Activated T-cell treated with anti-CD3 and anti-CD28 coated beads, Interleukin-2, amount 50 U/mL, for 72 hours (primary cell): ENCODE measurements at places on chromosomes 7 and 10. TPM values are rescaled to one million over a fixed set of nuclear protein-coding genes. Genes with fewer than 3 reads are reported as not detected.

DNA sequence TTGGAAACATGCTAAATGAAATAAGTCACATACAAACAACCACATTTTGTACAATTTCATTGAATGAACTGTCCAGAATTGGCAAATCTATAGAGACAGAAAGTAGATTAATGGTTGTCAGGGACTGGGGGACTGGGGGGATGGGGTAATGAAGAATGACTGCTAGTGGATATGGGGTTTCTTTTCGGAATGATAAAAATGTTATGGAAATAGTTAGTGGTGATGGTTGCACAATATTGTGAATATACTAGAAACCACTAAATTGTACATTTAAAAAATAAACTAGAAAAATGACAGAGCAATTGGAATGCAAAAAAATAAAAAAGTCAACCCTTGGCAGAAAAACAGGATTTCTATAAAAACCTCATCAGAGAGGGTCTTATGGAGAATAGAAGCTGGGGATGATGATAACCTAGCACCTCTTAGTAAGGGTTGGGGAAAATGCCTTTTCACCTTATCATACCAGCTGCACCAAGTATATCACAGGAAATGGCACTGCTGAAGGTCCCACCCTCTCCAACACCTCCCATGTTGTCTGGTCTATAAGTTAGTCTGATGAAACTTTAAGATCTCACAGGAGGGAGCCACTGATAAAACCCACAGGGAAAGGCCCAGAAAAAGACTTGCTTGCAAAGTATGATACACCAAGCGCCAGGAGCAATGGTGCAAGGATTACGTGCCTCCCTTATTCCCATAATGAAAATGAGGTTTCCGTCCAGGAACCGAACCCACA, 23.1 kb upstream of the JAZF1 start:
- DNase-seq: no peak

GRCh38 chr7:40477094-40477493, 342.3 kb downstream of the SUGCT start:
- DNase-seq: no peak

DNA sequence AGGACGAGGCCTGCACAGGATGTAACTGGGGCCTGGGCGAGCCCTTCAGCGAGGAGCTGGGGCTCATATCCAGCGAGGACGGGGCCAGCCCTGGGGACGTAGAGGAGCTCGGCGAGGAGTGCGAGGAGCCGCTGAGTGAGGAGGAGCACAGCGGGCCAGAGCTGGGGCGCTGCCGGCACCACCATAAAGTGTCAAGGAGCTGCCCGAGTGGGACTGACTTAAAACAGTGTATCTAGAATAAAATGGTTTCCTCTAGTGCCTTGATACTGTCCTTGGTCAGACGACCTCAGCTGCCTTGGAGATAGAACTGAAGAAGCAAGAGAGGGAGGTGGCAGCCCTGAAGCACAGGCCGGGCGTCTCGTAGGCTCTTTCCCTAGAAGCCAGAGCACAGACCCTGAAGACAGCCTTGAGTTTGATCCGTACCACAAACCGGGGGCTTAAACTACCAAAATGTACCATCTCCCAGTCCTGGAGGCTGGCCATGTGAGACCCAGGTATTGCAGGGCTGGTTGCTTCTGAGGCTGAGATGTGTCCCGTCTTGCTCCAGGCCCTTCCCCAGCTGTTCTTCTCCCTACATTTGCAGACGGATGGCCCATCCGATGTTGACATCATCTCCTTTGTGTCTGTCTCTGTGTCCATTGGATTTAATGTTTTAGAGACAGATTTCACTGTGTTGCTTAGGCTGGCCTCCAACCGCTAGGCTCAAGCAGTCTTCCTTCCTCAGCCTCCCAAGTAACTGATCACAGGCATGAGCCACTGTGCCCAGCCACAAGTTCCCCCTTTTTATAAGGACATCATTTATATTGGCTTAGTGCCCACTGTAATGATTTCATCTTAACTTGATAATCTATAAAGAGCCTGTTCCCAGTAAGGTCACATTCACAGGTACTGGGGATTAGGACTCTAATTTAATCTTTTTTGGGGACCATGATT, 35.8 kb downstream of the DNAJB6 start:
- DNase-seq: no peak

- DNase-seq: no peak
Measured at GRCh38 chr7:70618020-70618551, 513.9 kb upstream of the GALNT17 start.

GRCh38 chr7:26081638-26082037, 70.4 kb upstream of the NFE2L3 start:
- DNase-seq: no peak

- no peak for DNase-seq
Measured at GRCh38 chr7:107643938-107644308, 16.7 kb upstream of the SLC26A4 start.

- DNase-seq: no peak
Measured at GRCh38 chr10:110782616-110783015, 89.1 kb upstream of the PDCD4 start.

- no peak for DNase-seq
Measured at GRCh38 chr10:86650151-86650550, 4.2 kb upstream of the OPN4 start.

- peak; percentile 36 for DNase-seq
Measured at GRCh38 chr7:29239638-29240037, 45.1 kb downstream of the CHN2 start.

GRCh38 chr10:130807096-130807495, 504.4 kb downstream of the TCERG1L start:
- DNase-seq: no peak

- DNase-seq: peak; percentile 63
Measured at GRCh38 chr7:130894146-130894908, 160.3 kb upstream of the KLF14 start.

- no peak for DNase-seq
Measured at GRCh38 chr7:30436518-30436917, 42.1 kb downstream of the NOD1 start.

DNA sequence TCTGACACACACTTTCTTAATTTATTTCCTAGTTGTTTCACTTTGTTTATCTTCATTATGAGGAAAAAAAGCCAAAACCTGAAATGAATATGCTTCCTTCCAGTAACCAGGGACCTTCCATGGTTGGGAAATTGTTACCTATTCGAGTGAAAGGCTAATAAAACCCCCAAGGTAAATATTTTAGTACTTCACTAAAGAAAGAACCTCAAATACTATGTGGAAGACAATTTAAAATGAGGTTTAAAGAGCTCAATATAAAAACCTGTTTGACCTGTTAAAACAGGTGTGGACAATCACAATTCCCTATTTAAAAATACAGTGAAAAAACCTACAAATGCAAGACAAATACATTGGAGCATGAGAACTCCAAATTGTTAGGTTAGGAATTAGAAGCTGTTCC, 192.6 kb downstream of the CFTR start:
- DNase-seq: no peak

DNA sequence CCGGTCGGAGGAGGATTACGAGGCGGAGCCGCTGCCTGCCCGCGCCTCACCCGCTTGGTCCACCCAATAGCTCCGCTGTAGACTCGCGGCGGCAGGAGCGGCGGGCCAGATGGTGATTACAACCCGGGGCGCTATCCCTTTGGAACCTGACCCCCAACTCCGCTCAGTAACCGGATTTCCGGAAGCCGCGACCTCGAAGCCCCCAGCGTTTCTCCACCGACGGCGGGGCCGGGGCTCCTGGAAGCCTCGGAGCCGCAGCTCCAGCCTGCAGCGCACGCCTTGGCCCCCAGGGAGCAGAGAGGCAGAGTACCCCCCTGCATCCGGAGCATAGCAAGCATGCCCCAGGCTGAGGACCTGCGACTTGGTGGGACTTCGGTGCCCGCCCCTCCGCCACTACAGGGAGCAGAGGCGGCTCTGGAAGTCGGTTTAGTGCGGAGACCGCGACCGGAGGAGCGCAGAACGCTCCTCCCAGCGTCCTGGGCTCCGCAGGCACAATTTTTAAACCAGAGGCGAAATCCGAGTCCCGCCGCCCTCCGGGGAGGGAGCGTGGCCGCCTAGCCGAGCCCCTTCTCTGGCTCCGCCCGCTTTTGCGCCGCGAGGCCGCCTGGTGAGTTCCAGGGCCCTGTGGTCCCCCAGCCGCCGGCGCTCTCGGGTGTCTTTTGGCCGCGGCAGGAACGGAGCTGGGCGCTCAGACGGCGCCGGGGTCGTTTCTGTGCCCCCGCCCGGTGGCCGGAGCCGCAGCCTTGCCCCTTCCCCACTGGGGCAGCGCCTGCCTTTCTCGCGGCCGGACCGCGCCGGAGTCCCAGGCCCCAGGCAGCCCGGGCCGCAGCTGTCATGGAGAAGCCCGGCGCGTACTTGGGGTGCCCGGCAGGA, 28.2 kb upstream of the BMS1 start:
- peak; percentile 27 for DNase-seq

DNA sequence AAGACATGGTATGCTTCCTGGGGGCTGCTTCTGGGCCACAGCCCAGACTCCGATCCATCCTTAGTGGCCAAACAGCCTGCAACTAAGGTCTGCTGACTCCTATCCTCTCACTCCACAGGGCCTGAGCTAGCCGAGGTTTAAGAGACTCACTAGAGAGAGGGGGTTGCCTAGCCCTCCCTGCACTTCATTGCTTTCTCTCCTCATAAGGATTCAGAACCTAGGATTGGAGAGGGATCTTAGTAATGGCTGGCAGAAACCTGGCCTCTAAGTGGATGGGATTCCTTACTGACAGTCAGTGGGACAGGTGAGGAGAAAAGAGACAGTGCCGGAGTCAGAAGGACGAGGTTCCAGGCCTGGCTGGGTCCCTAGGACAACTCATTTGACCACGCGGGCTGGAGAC, 8.2 kb upstream of the DDIT4 start:
- DNase-seq: no peak

- DNase-seq: no peak
Measured at GRCh38 chr10:91610444-91610843, 22.4 kb downstream of the PPP1R3C start.

GRCh38 chr7:26022982-26023381, 129.0 kb upstream of the NFE2L3 start:
- DNase-seq: no peak

DNA sequence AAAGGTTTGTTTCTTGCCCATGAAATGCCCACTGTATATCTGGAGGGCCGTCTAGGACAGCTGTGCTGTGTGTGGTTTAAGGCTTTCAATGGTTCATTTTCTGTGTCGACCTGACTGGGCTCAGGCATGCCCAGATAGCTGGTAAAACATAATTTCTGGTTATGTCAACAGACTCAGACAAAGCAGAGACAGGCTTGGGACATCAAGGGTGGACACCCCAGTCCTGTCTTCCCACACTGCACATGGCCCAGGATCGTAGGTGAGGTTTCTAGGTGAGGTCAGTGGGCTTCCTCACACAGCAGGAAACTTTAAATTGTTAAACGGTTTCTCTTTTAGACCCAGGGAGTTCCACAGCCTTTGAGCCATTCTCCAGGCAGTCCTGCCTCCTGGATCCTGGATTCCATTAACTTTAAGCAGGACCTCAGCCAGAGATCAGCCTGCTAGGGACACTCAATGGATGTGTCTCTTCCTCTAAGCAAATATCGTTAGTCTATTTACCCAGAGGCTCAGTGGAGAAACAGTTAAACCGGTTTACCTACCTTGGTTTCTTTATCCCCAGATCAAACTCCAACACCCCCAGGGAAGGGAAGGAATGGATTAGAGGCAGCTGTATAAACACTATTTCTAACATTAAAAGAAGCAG, 66.4 kb downstream of the ST8SIA6 start:
- DNase-seq: no peak

GRCh38 chr7:18221377-18222293, 194.0 kb upstream of the PRPS1L1 start:
- DNase-seq: no peak

- no peak for DNase-seq
Measured at GRCh38 chr10:6929148-6929830, 349.2 kb upstream of the PRKCQ start.

DNA sequence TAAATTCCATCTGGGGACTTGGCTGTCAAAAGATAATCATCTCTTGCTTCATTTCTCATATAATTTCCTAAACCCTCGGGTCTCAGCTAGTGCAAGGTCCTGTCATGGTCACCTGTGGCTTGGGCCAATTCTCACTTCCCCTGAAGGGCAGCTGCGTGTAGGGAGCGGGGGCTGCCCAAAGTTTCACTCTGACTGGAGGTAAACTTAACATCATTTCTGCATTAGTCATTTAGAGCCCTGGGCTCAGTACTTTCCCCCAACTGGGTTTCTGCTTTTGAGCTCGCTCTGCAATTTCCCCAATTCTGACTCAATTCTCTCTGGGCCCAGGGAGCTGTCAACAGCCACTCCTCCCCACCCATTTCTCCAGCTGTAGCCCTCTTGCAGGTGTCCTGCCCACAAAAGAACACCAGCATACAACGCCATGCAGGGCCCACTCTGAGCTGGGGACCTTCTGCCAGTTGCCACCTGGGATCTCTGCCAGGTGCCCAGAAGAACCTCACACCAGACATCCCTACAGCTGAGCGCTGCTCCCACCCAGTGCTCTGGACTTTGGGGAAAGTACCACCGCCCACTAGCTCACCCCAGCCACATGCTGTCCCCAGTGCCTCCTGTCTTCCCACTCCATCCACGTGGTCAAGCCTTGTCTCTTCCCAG, 37.9 kb downstream of the VOPP1 start:
- DNase-seq: peak; percentile 89

GRCh38 chr10:124043310-124044142, 49.9 kb downstream of the CHST15 start:
- DNase-seq: no peak

- no peak for DNase-seq
Measured at GRCh38 chr7:141402277-141402996, 148.8 kb upstream of the AGK start.

- DNase-seq: no peak
Measured at GRCh38 chr10:128471151-128471550, 344.9 kb upstream of the MKI67 start.

- DNase-seq: no peak
Measured at GRCh38 chr7:157016024-157016351, 5.5 kb upstream of the MNX1 start.

DNA sequence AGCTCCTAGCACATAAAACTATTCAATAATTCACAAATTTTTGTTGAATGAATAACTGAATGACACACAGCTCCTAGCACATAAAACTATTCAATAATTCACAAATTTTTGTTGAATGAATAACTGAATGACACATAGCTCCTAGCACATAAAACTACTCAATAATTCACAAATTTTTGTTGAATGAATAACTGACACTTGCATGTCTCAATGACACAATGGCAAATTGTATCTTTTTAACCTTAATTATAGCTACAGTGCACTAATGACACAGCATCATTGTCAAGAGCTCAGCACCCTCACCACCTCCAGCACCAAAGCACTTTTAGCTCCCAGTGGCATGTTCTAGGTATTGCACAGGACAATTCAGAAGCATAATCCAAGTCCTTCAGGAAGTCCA, 131.6 kb downstream of the PDE1C start:
- DNase-seq: no peak

The DLG5 gene
- total RNA-seq: 6.5 TPM

The VDAC2 gene
- total RNA-seq: 207 TPM

The C7orf57 gene
- 0.12 TPM for total RNA-seq

The TMEM229A gene
- total RNA-seq: not detected

The DGKB gene
- not detected for total RNA-seq

The ICA1 gene
- total RNA-seq: 4.6 TPM

The TAC1 gene
- total RNA-seq: 3.0 TPM

The IFIT2 gene
- 36.0 TPM for total RNA-seq

The MMD2 gene
- total RNA-seq: not detected

The SFRP5 gene
- total RNA-seq: not detected

The ATP6V0E2 gene
- 44.5 TPM for total RNA-seq
